Endodermal cell (in vitro differentiated cells): ENCODE measurements at places on chromosomes 16 and 17. TPM values are rescaled to one million over a fixed set of nuclear protein-coding genes. Genes with fewer than 3 reads are reported as not detected.

TBC1D3E gene
- total RNA-seq: 0.38 TPM in 1 of 3 replicates, not detected in the others

DNA sequence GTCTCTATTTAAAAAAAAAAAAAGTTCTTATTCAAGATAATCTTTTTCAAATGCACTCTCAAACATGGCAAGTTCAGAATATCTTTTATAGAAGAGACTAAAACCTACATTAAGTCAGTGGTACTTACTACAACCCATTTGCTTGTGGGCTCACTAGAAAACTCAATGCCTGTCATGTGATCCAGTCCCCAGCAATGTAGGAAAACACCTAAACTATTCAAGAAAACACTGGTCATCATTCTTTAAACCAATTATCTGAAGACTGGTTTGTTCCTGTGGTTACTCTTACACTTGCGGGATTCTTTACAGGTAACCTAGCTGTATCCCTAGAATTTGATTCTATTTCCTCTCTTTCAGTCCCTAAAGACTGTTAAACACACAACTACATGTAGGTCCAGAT is 19.6 kb downstream of the MED13 start:
- no peak for DNase-seq
- no peak overlapping the region for H3K4me3 ChIP-seq
- H3K27ac ChIP-seq: no peak overlapping the region
- H3K27me3 ChIP-seq: no peaks in the 10 kb centered on the region

DNA sequence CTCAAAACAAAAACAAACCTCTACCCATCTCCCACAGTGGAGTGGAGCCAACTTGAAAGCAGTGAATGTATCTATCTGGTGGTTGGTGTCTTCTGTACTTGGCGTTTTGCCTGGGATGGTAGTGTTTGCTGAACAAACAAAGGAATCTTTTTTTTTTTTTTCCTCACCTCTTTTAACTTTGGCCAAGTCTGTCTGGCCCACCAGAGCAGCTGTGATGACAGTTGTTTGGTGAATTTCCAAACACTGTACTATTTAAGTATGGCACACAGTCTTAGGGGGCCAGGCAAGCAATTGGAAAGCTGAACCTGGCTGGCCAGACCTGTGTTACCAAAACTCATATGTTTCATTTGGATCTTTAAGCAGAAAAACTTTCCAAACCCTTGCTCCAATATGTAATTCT is 101.8 kb upstream of the CDH13 start:
- peaks cover 5% of the 10 kb centered on the region for H3K27me3 ChIP-seq
- H3K4me3 ChIP-seq: no peak overlapping the region
- H3K36me3 ChIP-seq: no peaks in the 10 kb centered on the region

DNA sequence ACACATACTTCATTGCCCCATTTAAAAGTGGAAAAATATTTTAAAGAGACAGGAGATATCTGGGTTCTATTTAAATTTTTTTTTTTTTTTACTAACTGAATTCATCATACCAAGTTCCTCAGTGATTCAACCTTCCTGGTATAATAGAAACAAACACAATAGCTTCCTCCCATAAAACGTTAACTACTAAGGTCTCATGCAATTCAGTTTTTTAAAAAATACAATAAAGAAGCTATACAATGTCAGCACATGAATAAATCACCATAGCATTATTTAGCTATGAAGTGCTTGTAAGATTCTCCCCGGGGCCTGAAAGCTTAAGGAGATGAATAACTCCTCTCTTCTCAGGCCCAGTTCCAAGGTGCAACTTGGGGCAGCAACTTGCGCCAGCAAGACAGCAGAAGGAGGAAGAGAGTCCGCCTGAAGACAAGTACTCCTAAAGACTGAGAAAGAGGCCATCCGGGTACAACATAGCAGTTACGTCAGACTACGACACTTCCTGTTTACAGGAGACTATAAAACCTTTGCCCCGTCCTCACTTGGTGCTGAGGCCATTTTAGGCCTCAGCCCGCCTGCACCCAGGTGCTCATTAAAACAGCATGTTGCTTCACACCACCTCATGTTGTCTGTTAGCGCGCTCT is 81.5 kb downstream of the MYO1D start:
- no peak overlapping the region for H3K27ac ChIP-seq
- H3K27me3 ChIP-seq: no peaks in the 10 kb centered on the region
- no peak overlapping the region for H3K4me3 ChIP-seq
- H3K4me1 ChIP-seq: no peaks in the 10 kb centered on the region

GRCh38 chr16:84839956-84840355 is 20.2 kb downstream of the CRISPLD2 start:
- H3K27me3 ChIP-seq: peaks cover 18% of the 10 kb centered on the region
- DNase-seq: peak; percentile 78
- no peak overlapping the region for H3K4me3 ChIP-seq
- no peak overlapping the region for H3K27ac ChIP-seq

GRCh38 chr16:87593710-87594258 is 8.5 kb upstream of the JPH3 start:
- H3K27ac ChIP-seq: no peak overlapping the region
- no peak overlapping the region for H3K4me3 ChIP-seq
- no peaks in the 10 kb centered on the region for H3K4me1 ChIP-seq
- no peak for DNase-seq
- peaks cover 13% of the 10 kb centered on the region for H3K27me3 ChIP-seq
- H3K36me3 ChIP-seq: no peaks in the 10 kb centered on the region

SULT1A4 gene
- 2.3 and 4.0 TPM in 2 replicates for total RNA-seq
